Neuronal stem cell (in vitro differentiated cells): ENCODE measurements at places on chromosomes 1 and 21.

- DNase-seq, result no peak
Measured at GRCh38 chr1:156412653-156413321, 43.8 kb downstream of the RHBG start.

DNA sequence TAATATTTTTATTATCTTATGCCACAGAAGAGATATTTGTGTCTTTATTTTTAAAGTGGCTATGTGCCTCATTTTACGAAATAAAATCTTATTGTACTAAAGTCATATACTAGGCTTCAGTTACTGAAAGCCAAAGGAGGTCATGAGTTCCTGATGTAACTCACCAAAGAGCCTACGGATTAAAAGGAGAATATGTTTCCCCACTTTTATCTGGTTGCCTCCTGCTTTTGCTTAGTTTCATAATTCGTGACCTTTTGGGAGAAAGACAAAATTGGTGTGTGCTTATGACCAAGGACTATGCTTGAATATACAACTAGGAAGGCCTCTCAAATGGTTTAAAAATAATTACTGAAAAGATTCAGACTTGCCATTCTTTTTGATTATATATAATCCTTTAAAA, 18.2 kb upstream of the AHCTF1 start:
- no peak for DNase-seq

DNA sequence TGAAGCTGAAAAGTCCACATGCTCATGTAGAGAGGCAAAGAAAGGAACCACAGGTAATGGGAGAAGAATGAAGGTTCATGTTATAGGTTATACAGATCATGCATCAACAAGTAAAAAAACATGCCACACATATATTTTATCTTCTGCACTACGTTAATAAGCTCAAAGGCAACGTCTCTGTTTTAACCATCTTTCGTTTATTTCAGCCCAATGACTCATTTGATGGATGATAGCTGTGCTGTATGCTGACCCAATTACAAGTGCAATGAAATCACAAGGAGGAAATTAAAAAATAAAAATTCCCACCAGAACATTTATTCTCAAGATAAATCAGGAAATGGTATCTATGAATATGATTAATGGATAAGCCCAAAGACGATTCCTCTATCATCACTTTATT, 24.6 kb downstream of the XCL1 start:
- DNase-seq, result no peak

GRCh38 chr1:86429835-86430234, 5.9 kb downstream of the CLCA2 start:
- DNase-seq, result no peak

DNA sequence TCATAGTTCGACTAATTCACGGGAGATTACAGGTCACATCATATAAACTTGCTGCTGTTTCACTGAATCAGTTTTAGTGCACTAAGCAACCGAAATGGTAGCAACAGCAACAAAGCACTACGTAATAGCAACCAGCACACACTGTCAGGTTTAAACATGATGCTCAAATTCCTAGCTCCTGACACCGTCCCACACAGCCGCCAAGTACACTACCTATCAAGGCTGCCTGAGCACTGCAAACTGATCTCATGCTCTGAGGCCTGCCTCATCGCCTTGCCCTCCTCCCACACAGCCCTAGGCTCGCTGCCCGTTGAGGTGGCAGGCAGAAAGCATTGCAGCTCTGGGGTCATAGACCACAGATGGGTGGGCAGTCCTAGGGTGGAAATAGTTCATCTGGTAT, 12.4 kb downstream of the LAMC2 start:
- DNase-seq, result no peak

DNA sequence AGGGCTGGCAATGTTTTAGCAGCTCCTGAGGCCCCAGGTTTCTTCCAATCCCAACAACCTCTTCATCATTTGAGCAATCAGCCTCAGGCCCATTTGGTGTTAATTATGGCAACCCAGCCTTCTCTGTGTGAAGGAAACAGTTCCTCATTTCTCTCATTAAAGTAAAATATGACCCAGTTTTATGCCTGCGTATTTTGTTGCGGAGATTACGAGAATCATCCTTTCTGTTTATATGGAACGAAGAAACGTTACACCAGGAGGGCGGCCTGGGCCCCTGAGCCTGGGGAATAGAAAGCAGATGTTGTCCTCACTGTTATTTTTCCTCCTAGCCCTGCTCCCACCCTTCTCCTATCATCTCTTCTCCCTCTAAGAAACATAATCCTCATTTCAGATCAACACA, 332.2 kb upstream of the USP24 start:
- no peak for DNase-seq

DNA sequence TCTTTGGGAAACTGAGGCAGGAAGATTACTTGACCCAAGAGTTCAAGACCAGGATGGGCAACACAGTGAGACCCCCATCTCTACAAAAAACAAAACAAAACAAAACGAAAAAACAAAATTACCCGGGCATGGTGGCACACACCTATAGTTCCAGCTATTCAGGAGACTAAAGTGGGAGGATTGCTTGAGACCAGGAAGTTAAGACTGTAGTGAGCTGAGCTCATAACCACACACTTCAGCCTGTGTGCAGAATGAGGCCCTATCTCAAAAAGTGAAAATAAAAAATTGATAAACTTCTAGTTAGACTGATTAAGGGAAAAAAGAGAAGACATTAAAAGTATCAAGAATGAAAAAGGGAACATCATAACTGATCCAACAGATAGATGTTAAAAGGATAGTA, 154.0 kb downstream of the RHOU start:
- no peak for DNase-seq
